NCI-H1092 treated with DMSO at 0.1 percent for 48 hours (cell line): ENCODE measurements at places on chromosomes 12 and 14.

- no peak for DNase-seq
Observed at GRCh38 chr12:132777614-132778013, 16.0 kb upstream of the ANKLE2 start.

- DNase-seq, result no peak
Observed at GRCh38 chr12:68359674-68360073, 27.5 kb upstream of the MDM1 start.

- DNase-seq, result no peak
Observed at GRCh38 chr14:98834119-98834518, 437.9 kb downstream of the BCL11B start.

- DNase-seq, result no peak
Observed at GRCh38 chr12:12725956-12726554, 8.9 kb downstream of the CDKN1B start.
